ENCODE measurements at places on chromosomes 12 and 14. TPM values are rescaled to one million over a fixed set of nuclear protein-coding genes. Genes with fewer than 3 reads are reported as not detected.
A peak's percentile ranks its signal among the peaks of the same experiment; 100 is the strongest.

DNA sequence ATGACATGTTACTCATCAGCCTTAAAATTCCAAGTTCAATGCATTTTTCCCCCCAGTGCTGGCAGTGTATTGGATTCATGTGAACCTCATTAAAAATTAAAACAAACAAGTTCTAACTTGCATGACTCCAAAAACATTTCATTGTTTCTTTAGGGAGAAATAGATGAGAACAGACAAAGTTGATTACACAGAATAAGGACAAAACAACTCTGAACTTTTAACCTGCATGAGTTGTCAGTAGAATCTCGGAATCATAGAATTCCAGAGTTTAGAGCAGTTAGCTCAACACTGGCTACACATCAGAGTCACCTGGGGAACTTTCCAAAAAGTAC, 127.5 kb downstream of the TMX1 start:
- peaks cover 8% of the 10 kb centered on the region for H3K4me1 ChIP-seq
- no peak overlapping the region for H3K27ac ChIP-seq
- H3K27me3 ChIP-seq: no peaks in the 10 kb centered on the region
- no peak overlapping the region for H3K4me3 ChIP-seq
- DNase-seq: no peak

The ZFHX2 gene
- 3.7 TPM for total RNA-seq

GRCh38 chr14:69495341-69495921, 10.9 kb downstream of the PLEKHD1 start:
- H3K27ac ChIP-seq: no peak overlapping the region
- H3K4me3 ChIP-seq: no peak overlapping the region
- H3K36me3 ChIP-seq: no peaks in the 10 kb centered on the region
- peaks cover 77% of the 10 kb centered on the region for H3K27me3 ChIP-seq

- no peak overlapping the region for H3K4me3 ChIP-seq
- no peak overlapping the region for H3K27ac ChIP-seq
- no peaks in the 10 kb centered on the region for H3K27me3 ChIP-seq
These were observed 15.3 kb upstream of the DPF3 start for GRCh38 chr14:72909163-72909562.

GRCh38 chr14:90140298-90140955, 78.6 kb downstream of the KCNK13 start:
- no peak overlapping the region for H3K4me3 ChIP-seq
- no peaks in the 10 kb centered on the region for H3K4me1 ChIP-seq
- peaks cover 28% of the 10 kb centered on the region for H3K27me3 ChIP-seq

GRCh38 chr12:117261247-117261646, 71.0 kb upstream of the FBXO21 start:
- H3K4me3 ChIP-seq: no peak overlapping the region
- no peak for DNase-seq
- H3K27ac ChIP-seq: no peak overlapping the region
- peaks cover 53% of the 10 kb centered on the region for H3K27me3 ChIP-seq
- H3K36me3 ChIP-seq: no peaks in the 10 kb centered on the region
- no peaks in the 10 kb centered on the region for H3K4me1 ChIP-seq

GRCh38 chr12:106284358-106285105, 18.0 kb upstream of the TCP11L2 start:
- H3K4me1 ChIP-seq: peaks cover 76% of the 10 kb centered on the region
- no peak for DNase-seq
- H3K27ac ChIP-seq: peak overlapping the region; percentile 33
- no peak overlapping the region for H3K4me3 ChIP-seq

GRCh38 chr12:51823875-51824565, 24.5 kb downstream of the FIGNL2 start:
- H3K36me3 ChIP-seq: no peaks in the 10 kb centered on the region
- peak; percentile 45 for DNase-seq
- peaks cover 8% of the 10 kb centered on the region for H3K4me1 ChIP-seq
- no peaks in the 10 kb centered on the region for H3K27me3 ChIP-seq
- H3K4me3 ChIP-seq: no peak overlapping the region
- no peak overlapping the region for H3K27ac ChIP-seq

DNA sequence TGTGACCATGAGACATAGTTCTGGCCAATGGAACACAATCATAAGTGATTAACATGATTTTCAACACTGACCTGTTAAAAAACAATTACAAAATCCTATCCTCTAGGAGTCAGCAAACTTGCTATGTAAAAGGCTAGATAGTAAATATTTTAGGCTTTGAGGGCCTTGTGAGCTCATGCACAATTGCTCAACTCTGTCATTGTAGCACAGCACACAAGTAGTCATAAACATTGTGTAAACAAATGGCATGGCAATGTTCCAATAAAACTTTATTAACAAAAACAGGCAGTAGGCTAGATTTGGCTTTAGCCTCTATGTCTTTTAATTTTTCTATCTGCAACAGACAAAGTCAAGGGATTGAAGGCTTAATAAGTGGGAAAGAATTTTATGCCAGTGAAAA, 350.7 kb downstream of the C12orf50 start:
- H3K36me3 ChIP-seq: no peaks in the 10 kb centered on the region
- H3K27me3 ChIP-seq: no peaks in the 10 kb centered on the region

The TDRD9 gene
- not detected for total RNA-seq

The CLEC1A gene
- total RNA-seq: not detected

The CLEC1B gene
- total RNA-seq: not detected

Measured in Calu3 (cell line).